ENCODE measurements at places on chromosomes 7 and 10. TPM values are rescaled to one million over a fixed set of nuclear protein-coding genes. Genes with fewer than 3 reads are reported as not detected.

- peak; percentile 25 for DNase-seq
These were observed 367.6 kb downstream of the DNAJB6 start for GRCh38 chr7:157704365-157704764.

DNA sequence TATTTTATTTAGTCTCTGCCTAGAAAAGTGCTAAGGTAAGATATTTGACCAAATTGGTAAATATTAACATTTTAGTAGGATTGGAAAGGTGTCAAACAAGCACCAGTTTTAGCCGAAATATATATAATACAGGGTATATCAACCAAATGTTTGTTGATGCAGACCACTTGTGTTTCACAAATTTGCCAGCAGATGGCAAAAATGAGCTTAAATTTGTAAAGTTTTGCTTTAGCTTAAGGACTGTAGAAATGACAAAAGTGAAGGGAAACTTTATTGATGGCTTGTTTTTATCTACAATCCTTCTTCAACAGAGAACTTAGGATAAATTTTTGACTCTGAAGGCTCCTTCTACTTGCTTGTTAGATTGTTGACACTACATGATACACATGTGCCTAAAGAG lies 4.8 kb upstream of the POLR1F start:
- no peak for DNase-seq

DNA sequence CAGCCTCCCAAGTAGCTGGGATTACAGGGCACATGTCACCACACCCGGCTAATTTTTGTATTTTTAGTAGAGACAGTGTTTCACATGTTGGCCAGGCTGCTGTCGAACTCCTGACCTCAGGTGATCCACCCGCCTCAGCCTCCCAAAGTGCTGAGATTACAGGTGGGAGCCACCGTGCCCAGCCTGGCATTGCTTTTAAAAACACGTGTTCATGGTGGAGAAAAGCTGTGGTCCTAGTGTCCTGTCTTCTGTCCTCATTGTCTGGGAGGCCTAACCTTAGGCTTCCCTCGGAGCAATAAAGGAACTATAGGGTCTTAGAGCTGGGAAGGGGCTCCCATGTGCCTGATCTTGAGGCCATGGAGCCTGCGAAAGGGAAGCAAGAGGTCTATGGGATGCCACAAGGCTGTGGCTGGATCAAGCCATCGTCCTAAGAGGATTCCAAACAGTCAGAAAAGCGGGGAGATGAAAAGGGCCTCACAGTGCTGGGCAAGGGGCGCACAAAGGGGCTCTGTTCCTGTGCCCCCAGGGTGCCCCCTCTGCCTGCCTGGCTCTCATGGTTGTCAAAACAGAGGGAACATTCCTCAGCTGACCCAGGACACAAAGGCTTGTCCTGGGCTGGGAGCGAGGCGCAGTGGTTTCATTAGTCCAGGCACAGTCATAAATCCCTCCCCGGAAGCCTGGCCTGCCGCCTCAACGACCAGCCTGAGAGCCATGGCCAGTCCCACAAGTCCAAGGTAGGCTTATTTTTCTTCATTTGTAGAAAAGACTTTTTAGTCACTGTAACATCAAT lies 106.6 kb upstream of the TNS3 start:
- DNase-seq, result no peak

Gene MTERF1
- 5.0 TPM for total RNA-seq
